Effector CD8-positive, alpha-beta T cell (primary cell): ENCODE measurements at places on chromosomes 7 and 10.
A peak's percentile ranks its signal among the peaks of the same experiment; 100 is the strongest.

DNA sequence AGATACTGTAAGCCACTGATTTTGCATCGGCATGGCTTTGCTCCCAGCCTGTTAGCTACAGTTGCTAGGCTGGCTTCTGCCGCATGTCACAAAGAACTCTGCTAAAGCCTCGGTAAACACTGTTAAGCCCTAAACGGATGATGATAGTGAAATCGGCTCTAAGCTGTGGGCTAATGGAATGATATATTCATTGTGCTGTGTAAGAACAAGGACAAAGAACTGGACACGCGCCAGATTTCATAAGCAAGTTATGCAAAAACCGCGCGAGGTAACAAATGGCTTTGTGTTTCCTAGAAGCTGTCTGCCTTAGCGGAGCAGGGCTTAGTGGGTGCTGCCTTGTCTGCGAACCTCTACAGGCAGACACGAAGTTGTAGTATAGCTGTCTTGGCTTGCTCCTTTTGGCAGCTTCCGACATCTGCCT is 331.3 kb upstream of the COBL start:
- no peak for DNase-seq

DNA sequence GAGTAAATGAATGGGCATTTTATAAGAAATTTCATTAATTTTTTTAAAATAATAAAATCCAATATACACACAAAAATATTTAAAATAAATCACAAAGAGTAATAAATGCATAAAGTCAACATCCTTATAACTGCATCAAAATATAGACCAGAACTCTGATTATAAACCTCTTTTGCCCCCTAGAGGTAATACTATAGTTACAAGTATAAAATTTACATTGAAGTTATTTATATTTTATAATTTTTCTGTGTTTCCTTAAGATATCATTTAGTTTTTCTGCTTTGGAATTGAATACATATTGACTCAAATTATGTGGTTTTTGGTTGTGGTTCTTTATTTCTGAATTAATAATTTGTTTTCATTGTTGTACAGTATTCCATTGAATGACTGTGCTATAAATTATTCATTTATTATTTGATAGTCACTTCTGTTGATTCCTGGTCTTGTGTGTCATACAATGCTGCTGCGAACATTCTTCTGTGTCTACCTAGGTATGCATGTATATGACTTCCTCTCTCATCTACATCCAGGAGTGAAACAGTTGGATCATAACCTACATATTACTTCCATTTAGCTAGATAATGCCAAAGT is 673.6 kb downstream of the IPMK start:
- DNase-seq = no peak

- DNase-seq = no peak
Measured at GRCh38 chr7:152086513-152086912, 61.0 kb downstream of the GALNT11 start.

- DNase-seq = no peak
Measured at GRCh38 chr10:16360001-16360400, 76.8 kb upstream of the PTER start.

DNA sequence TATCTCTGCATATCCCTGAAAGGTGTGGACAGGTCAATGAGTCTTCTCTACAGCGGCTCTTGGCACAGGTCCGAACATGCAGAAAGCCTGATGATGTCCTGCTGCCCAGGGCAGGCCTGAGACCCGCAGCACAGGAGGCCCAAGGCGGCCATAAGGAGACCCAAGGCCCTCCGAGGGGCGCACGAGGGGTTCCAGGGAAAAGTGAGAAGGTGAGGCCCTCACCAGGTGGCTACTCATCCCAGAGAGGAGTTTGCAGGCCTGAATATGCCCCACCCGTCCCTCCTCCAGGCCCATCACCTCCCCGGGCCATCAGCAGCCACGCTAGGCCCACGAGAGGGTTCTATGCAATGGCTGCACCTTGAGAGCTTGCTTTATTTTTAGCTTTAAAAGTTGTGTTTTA is 173.4 kb upstream of the RHEB start:
- DNase-seq = no peak

DNA sequence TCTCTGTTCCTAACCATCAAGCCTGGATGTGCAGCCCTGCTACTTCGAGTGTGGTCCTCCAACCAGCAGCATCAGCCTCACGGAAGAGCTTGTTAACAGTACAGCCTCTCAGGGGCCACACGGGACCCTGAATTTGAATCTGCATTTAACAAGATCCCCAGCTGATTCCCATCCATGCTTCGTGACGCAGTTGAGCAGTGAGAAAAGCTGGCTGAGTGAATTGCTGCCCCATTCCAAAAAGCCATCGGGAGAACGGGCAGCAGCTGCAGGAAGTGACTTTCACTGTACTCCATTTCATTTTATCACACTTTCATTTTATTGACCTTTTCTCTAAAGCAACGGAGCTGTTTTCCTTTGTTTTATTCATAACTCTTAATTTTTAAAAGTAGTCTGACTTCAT is 22.5 kb downstream of the FAM171A1 start:
- no peak for DNase-seq

DNA sequence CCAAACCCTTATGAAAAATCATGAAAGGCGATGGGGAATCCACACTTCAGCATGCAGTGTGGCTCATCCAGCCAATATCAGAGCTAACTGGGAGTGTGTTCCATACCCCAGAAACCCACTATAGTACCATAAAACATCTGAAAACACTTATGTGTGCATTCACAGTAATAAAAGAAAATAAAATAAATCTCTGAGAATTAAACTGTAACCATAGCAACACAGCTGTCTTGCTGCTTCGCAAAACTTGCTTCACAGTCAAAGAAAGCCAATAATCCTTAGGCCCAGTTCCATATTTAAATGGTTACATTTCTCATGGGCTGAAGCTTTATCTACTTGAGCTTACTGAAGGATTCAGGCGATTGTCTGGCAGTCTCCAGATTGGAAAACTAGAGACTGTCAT is 19.9 kb upstream of the POLR1F start:
- DNase-seq = no peak

- no peak for DNase-seq
Measured at GRCh38 chr10:70967591-70968587, 79.5 kb upstream of the PCBD1 start.

GRCh38 chr7:539731-540411 is 20.2 kb upstream of the PDGFA start:
- DNase-seq = no peak

- no peak for DNase-seq
Measured at GRCh38 chr10:8039321-8039881, 15.1 kb upstream of the GATA3 start.

DNA sequence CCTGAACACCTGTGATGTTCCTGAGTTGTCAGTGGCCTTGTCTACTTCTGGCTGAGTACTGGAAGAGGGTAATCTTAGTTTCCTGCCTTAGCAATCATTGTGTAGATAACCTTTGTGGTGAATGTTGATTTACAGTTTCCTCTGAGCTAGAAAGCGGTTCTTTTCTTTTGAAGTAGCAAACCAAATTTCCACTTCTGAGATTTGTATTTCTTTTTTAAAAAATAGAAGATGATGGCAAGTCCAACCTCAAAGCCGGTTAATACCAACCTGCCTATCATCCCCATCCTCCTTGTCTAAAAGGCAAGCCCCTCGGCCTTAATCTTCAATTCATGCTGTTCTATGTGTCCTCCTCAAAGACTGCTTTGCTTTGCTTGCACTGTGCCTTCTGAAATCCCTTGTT is 12.5 kb upstream of the PALS2 start:
- no peak for DNase-seq

GRCh38 chr7:2281541-2281940 is 32.7 kb downstream of the SNX8 start:
- no peak for DNase-seq

DNA sequence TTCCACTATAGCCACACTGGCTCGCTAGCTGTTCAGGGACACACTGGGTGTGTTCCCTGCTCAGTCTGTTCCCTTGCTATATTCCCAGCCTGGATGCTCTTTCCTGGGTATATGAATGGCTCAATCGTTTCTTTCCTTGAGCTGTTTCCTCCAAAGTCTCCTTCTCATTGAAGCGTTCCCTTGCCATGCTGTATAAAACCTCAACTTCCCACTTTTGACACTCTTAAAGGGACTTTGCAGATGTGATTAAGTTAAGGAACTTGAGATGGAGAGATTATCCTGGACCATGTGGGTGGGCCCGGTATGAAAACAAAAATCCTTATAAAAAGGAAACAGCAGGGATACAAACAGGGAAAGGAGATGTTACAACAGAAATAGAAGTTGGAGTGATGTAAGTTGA is 973.1 kb downstream of the LRMDA start:
- no peak for DNase-seq

DNA sequence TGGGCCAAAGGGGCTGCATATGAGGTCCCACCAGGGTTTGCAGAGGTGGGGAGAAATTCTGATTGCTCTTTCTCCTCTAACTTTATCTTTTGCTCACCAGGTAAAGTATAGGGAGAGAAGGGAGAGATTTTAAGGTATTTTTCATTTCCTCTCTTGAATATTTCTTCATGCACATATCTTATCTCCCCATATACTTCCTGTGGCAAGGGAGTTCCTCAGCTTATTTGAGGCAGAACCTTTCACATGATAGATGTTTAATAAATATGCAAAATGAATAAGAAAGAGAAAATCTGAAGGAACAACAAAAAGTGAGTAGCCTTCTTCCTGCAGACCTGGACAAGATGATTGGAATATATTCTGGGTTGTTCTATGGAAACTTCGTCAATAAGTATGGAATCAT is 67.4 kb upstream of the PDCD4 start:
- DNase-seq = no peak

- DNase-seq = no peak
Measured at GRCh38 chr10:24910574-24910973, 41.8 kb downstream of the PRTFDC1 start.

- DNase-seq = peak; percentile 24
Measured at GRCh38 chr7:83936056-83936708, 258.4 kb downstream of the SEMA3A start.

GRCh38 chr7:79282070-79282694 is 171.3 kb downstream of the MAGI2 start:
- DNase-seq = no peak

DNA sequence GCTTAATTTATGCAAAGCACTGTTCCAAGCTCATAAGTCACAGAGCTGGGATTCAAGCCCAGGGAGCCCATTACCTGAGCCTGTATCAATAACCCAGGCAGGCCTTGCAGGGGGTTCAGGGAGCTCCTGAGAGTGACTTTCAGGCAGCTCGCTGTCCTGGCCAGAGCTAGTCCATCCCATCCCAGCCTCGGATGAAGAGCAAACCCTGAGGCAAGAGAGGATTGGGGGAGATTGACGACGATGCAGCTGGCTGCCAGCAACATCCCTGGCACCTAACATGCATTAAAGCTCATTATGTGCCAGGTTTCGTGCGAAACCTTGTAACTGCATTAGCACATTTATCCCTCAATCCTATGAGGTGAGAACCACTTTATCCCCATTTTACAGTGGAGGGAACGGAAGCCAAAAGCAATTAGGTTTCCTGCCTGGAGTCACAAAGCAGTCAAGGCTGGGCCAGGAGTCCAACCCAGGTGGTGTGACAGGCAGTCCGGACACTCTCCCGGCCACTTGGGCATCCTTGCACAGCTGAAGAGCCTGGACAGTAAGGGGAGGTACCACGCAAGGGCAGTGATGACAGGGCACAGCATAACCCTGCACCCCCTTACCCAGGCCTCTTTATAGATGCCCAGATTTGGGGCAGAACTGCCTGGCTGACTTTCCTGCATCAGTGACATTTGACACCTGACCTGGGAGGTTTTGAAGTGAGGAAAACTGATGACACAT is 129.8 kb upstream of the CHST15 start:
- DNase-seq = no peak

- no peak for DNase-seq
Measured at GRCh38 chr7:67854221-67855178, 857.9 kb downstream of the TYW1 start.

DNA sequence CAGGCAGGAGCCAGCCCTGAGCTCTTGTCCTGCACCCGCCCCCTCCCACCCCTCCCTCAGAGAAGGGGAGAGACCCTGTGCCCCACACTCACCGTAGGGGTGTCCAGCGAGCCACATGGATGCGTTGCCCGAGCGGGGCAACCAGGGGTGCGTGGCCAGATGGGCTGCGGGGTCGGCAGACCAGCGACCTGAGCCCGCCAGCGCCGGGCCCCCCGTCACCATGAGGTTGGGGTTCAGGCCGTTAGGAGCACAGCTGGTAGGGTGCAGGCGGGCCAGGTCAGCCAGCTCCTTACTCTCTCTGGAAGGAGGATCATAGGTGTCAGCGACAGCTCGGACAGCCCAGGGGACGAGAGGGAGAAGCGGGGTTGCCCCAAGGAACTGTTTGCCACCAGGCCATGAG is 46.4 kb downstream of the TNRC18 start:
- no peak for DNase-seq

DNA sequence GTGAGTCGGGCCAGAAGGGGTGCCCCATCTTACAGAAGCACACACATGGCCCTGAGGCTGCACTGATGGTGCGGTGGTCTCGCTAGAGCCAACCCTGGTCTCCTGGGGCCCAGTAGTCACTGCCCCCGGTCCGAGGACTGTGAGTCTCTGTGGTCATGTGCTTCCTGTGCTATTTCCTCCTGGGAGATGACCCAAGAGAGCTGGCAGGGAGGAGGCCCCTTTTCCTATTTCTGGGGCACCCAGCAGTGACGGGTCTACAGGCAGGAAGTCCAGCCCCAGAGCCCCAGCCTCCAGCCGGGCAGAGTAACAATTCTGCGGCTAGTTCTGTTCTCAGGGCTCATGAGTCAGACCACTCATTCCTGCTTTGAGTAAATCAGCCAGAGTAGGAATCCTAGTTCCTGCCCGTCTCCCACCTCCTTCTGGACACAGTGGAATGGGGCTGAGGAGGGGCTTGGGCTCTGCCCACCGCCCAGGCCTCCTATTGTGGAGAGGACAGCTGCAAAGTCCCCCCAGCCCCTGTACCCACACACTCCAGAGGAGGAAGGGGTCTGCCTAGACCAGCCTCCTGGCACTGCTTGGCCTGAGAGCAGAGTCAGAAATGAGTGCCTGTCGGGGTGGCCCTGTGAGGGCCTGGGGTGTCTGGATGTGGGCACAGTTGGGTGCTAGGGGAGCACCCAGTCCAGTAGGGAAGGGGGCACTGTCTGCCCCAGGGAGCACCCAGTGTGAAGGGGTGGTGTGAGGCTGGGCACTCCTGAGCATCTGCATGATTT is 80.5 kb upstream of the PPIF start:
- DNase-seq = no peak

DNA sequence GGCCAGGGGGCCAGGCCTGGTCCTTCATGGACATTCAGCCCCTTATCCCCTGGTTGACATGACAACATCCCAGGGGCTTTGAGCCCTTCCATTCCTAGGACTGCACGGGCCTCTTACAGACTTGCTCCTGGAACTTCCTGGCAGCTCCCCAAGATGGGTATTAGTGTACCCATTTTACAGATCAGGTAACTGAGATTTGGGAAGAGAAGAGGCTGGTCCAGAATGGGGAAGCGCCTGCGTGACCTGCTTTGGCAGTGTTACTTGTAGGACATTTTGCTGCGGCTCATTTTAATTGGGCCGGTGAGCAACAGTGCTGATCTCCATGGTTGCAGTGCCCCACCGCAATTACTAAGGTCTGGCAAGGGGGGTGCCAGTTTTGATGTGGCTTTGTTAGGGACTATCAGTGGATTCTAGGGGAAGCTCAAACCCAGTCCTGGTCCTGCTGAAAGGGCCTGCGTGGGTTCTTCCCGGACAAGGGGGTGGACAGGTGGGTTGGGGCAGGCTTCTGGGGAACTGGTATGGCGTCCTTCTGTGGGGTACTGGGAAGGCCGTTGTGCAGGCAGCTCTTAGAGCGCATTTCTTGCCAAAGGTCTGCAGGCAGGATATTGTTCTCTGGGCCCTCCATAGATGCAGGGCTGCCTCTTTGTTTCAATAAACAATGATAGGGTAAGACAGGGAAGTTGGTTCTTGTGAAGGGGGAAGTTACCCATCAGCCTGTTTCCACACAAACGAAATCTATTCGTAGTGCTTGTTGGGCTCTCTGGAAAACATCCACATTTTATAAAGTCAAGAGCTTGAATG is 137.6 kb downstream of the RGS10 start:
- no peak for DNase-seq

GRCh38 chr10:113356794-113357680 is 195.8 kb upstream of the HABP2 start:
- no peak for DNase-seq
